ENCODE measurements at places on chromosomes 16 and 17.

- no peak for DNase-seq
Observed at GRCh38 chr16:57380671-57381462, 8.6 kb downstream of the CX3CL1 start.

DNA sequence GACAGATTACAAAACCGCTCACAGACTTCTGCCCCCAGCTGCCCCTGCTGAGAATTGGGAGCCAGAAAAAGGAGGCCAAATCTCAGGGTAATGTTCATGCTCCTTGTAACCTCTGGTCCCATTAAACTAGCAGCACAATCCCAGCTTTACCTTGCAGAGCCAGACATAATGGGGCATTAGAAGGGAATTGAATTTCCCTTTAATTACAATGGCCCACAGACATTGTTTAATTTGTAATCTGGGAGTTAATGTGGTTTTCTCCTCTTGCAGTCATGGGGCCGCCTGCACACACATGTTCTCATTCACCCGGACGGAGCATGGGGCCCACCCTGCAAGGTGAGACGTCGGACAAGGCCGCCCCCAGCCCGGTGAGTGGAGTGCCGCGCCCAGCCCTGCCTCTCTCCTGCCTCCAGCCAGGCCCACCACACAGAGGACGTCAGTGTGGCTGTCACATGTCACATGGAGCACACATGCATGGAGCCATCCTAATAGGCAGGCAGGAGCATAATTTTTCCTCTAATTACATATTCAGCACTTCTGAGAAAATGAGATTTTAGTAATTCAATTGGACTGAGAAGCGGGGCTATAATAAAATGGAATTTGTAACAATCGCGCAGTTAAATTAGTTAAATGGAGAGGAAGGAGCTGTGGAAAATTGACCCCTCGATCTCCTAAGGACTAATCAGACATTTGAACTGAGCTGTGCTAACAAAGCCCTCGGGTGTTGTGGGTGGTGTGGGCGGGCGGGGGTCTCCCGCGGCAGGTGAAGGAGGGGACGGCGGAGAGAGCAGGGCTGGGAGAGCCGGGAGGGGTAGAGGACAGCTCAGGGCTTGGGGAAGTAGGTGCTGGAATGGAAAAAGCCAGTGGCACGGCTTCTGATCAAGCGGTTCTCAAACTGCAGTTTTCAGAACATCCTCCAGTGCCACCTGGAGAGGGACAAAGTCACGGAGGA is 87.7 kb downstream of the ENGASE start:
- no peak for DNase-seq

DNA sequence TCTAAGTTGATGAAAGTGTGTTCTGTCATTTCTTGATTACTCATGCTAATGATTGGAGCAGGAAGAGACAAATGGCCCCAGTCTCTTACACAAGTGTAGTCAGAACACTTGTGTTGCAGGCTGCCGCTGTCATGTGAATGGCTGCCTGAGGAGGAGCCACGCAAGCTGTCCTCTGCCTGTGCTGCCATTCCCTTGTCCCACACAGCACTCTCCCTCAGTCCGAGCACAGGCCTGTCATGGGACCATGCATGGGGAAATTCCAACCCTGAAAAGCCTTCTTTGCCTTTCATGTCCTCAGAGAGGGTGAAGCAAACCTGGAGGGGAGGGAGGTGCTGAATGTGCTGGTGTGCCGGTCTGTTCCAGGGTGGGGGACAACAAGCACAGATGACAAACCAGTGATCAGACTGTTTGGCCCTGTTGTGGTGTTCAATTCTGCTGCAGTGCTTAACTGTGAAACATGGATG is 109.4 kb downstream of the MRTFB start:
- peak; percentile 44 for DNase-seq

GRCh38 chr17:13575922-13576419 is 25.8 kb downstream of the HS3ST3A1 start:
- peak; percentile 43 for DNase-seq

DNA sequence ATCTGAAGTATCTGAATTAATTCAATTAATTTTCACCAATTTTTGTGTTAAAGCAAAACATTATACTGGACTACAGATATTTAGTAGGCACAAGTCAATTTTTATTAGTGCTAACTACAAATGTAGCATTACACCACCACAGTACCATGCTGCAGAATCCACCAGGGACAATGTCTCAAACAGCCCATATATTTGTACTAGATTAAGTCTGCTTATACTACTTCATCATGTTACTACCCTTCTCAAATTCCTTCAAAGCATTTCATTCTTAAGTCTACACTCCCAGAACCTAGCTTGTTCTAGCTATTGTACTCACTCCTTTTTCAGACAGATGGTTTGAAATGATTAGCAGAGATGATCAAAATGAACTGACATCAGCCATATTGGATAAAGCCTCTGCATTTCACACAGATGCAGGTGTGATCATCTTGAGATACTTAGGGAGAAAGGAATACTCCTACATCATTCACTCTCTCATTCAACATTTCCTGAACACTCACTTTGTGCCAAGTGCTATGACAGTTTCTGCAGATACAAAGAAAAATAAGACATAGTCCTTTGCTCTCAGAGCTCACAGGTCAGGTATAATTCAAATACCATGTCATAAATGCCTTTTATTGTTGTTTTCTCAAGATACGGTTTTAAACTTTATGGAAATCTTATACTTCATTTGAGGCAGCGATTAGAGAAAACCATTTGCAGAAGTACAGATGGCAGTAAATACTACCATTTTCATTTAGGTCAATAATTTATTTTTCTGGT is 47.7 kb downstream of the SMURF2 start:
- DNase-seq, result no peak

DNA sequence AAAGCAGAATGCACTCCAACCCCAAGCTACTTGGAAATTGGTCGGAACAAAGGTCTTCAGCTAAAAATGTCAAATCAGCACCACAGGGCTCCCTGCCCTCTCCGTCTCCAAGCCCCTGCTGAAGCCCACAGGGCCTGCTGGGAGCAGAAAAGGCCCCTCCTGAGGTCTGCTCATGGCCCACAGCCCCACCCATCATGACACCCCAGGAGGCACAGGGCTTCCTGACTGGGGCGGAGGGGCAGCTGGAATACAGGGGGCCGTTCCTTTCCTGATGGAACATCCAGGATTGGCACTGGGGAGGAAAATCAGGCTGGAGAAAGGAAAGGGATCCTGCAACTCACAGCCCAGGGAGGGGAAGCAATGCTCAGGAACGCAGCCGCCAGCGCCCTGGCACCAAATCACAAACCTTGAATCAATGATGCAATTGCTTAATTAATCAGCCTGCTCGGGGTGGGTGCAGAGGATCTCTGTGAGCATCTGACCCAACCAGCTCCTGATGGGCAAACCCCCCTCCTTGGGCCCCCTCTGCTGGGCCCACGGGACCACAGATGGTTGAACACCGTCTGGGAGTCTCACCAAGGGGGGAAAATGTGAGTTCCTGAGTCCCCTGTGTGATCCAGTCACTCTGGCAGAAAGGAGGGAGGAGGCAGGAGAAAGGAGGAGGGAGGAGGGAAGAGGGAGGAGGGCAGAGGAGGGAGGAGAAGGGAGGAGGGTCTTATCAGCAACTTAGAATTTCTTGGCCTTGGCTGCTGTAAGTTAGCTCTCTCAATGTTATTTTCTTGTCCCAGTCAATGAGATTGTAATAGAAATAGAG is 155.5 kb downstream of the ZNF423 start:
- DNase-seq, result peak; percentile 64

GRCh38 chr16:68496689-68497088 is 42.4 kb upstream of the ZFP90 start:
- DNase-seq, result no peak

DNA sequence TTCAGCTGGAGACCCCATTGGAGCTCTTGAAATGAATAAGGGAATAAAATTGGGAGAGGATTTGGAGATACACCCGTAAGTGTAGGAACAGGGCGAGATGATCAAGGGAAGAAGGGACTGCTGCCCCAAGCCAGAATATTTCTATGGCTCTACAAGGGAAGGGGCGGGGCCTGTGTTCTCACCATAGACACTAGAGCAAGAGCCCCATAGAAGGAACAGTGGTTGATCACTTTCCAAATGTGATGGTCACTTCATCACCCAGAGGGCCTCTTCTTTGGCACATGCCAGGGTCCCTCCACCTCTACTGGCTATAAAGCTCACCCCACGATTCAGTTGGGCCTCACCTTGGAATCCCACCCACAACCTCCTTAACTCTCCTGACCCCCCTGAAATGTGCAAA is 25.0 kb downstream of the GPRC5B start:
- DNase-seq, result no peak

DNA sequence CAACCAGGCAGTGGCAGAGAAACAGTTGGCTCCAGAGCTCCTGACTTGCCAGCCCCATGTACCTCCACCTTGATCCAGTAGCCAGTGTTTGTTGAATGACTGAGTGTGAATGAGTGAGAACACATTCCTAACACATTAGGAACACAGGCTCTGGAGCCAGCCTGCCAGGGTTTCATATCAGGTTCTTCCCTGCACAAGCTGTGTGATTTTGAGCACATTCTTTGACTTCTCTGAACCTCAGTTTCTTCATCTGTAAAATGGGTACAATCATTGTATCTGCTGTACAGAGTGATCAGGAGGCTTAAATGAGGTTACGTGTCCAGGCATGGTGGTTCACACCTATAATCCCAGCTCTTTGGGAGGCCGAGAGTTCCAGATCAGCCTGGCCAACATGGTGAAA is 13.3 kb upstream of the RMI2 start:
- no peak for DNase-seq

DNA sequence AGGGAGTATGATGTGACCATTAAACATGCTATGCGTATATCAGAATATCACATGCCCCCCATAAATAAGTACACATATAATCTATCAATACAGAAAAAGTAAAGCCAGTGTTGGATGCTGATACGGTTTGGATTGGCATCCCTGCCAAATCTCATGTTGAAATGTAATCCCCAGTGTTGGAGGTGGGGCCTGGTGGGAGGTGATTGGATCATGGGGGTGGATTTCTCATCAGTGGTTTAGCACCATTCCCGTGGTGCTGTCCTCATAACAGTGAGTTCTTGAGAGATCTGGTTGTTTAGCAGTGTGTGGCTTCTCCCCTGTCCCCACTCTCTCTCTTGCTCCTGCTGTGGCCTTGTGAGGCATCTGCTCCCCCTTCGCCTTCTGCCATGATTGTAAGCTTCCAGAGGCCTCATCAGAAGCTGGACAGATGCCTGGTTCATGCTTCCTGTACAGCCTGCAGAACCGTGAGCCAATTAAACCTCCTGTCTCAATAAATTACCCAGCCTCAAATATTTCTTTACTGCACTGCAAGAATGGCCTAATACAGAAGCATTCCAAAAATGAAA is 88.9 kb downstream of the AATF start:
- DNase-seq, result no peak

DNA sequence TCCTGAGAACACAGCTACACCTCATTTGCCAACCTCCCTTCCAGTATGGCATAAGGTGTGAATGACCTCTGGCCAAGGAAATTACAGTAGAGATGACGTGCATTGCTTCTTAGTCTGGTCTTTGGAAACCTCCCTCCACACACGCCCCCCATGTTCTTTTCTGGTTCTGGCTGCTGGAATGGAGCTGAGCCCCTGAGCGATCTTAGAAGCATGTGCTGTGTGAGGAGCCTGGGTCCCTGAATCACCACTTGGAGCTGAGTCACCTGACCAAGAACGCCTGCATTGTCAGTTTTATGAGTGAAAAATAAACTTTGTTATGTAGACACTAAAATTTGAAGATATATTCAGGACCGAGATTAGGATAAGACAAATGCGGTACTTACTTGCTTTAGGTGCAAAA is 51.4 kb downstream of the HS3ST3A1 start:
- no peak for DNase-seq

GRCh38 chr17:34252444-34253138 is 2.5 kb upstream of the CCL2 start:
- DNase-seq, result no peak

DNA sequence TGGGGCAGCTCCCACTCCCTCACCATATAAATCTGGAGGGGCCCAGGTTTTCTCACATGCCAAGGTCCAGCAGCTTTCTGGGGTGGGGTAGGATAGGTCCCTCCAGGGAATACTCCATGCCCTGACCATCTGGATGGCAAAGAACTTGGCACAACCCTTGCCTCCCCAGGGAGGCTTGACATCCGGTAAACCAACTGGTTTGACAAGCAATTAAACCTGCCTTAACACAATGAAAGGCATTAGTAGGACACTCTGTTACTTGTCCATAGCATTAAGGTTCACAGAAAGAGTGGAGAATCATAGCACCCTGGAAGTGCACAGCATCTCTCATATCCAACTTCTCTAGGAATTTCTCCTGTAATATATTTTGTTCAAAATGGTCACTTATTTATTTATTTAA is 63.9 kb upstream of the MAF start:
- no peak for DNase-seq

GRCh38 chr17:41264599-41264998 is 579 bp upstream of the KRTAP9-6 start:
- no peak for DNase-seq

DNA sequence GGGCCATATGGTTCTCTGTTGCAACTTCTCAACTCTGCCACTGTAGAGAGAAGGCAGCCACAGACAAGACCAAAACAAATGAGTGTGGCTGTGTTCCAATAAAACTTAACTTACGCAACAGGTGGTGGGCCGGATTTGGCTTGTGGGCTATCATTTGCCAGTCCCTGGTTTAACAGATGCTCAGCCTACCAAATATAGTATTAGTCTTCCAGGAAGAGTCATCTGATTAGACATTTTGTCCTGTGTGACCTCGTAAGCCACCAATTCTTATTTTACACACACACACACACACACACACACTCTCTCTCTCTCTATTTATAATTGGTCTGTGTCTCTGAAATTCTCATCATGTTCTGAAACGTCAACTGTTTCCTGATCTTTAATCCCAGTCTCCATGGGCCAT is 245.9 kb downstream of the XYLT1 start:
- no peak for DNase-seq

DNA sequence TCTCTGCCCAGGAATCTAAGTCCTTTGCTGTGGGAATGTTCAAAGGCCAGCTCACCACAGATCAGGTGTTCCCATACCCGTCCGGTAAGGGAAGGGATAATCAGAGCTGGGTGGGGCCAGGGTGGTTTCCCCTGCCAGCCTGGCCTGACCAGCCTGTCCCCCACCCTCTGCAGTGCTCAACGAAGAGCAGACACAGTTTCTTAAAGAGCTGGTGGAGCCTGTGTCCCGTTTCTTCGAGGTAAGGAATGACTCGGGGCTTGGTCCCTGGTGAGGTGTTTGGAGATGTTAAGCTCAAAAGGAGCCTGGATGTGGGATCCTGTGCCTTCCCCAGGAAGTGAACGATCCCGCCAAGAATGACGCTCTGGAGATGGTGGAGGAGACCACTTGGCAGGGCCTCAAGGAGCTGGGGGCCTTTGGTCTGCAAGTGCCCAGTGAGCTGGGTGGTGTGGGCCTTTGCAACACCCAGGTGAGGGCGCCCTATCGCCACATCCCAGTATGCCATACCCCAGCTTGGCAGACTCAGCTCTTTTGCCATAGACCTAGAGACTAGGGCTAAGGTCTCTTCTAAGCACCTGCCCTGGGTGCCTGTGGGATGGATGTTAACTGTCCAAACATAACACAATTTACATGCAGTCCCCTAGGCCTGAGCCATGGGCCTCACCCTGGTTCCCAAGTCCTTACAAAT is 997 bp downstream of the ACADVL start:
- DNase-seq, result peak; percentile 54
